ENCODE measurements at places on chromosomes 7 and 10. TPM values are rescaled to one million over a fixed set of nuclear protein-coding genes. Genes with fewer than 3 reads are reported as not detected.

Gene LEP
- total RNA-seq = not detected

Gene HOGA1
- total RNA-seq = 28.8 TPM

Gene CADPS2
- total RNA-seq = 33.0 TPM

Gene MKLN1
- 77.0 TPM for total RNA-seq

- DNase-seq = no peak
These were observed 1111.6 kb upstream of the SORCS1 start for GRCh38 chr10:108275895-108276685.

DNA sequence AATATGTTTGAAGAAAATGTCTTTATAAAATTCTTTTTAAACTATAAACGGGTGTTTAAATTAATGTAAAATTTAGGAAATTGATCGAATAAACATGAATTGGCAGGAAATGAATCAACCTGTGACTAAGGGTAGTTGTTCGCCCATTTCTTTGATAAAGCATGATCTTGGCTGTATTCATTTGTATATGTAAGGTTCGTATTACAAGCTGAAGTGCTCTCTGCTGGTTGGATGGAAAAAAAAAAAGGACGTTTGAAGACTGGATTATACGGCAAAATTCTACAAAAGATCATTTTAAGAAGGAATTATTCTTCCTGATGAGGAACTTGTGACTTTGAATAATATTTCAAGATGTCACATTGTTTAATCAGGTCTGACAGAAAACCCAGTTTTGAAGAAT, 185.4 kb upstream of the ANK3 start:
- DNase-seq = no peak

DNA sequence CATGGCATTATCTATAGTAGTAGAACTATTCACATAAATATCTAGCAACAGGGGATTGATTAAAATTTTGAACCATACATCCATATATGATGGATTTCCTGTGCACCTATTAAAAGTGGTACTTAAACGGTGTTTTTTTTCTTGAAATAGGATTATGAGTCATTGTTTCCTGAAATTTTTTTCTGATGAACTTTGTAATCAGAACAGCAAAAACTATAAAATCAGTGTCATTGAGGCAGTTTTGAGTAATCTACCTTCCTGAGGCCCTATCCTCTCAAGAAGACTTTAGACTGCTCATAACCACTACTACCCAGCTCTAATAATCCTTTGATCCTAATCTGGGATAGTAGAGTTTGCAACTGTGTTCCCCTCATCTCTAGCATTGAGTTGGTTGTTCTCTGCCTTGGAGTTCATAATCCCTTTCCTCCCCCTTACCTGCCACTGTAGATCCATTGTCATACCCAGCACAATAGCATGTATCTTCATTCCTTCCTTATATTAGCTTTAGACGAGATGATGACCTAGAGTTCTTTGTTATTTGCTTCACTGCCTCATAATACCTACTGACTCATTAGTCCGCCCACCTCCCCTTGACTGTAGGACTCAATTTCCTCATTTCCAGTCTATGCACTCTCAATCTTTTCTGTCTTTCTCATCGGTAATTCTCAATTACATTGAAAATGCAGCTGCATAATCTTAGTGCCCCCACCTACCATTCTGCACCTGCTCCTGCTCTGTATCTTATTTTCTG, 133.4 kb downstream of the LRRC4 start:
- DNase-seq = no peak

GRCh38 chr10:48659790-48660189, 24.9 kb upstream of the WDFY4 start:
- DNase-seq = no peak

DNA sequence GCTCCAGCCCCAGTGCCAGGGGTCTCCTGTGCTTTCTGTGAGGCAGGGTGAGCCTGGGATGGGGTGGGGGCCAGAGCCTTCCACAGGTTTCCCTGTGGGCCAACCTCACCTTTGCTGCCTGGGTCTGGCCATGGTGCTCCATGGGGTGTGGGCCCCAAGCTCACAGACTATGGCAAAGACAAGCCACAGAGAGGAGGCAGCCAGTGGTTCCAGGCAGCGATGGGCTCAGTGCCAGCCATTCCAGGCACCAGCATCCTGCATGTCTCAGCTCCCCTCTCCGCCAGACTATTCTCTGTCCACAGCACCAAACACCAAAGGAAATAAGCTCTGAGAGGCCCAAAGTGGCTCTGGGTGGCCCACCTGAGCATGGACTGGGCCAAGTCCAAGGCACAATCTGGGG, 133.5 kb downstream of the PTPN20 start:
- no peak for DNase-seq

DNA sequence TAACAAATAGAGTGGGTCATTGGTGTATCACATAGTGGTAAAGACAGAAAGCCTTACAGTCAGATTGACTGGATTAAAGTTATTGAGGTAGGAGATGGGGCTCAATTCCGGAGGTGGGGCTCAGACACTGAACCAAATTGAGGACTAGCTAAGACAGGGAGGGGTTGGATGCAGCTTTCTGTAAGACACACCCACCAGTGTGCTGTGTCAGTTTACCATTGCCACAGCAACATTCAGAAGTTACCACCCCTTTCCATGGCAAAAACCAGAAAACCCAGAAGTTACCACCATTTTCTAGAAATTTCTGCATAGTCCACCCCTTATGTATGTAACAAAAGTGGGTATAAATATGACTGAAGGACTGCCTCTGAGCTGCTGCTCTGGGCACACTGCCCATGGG, 167.6 kb upstream of the TMEM72 start:
- no peak for DNase-seq

- DNase-seq = no peak
These were observed 22.4 kb upstream of the CYTH3 start for GRCh38 chr7:6294839-6295238.

- DNase-seq = no peak
These were observed 107.5 kb downstream of the INSYN2A start for GRCh38 chr10:127088908-127089307.

DNA sequence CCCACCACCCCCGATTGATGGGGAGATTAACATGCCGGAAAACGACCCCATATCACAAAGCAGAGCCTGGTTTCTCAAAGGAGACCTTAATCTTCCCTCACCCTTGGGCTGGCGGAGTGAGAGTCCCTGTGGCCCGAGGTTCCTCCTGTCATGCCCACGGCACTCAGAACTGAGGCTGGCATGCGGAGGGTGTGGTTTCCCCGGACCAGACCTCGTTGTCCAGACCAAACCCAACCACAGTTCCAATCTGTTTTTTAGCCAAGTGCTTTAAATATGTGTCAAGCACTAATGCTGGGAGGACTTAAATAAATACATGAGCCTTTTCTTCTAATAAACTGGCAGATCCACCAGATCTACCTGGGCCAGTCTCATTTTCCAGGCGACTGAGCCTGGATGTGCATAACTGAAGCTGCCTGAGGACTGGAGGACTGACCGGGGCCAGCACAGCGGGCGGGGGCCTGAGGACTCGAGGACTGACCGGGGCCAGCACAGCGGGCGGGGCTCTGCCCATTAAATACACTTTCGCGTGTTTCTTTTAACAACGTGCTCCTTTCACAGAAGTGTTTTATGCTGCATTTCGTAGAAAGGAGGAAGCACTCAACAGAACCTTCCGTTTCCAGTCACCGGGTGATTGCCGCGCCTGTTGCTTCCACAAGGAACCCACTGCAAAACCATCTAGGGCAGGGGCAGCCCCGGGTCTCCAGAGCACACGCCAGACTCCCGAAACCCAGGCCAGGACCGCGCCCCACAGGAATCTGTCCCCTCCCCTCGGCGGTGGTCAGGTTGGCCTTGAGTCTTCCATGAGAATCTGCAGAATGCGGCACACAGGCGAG, 334.6 kb downstream of the PTPRN2 start:
- DNase-seq = no peak

GRCh38 chr10:100993986-100994708, 5.5 kb upstream of the LZTS2 start:
- no peak for DNase-seq

Measured in kidney (tissue), 22 donors.